Activated T-cell treated with anti-CD3 and anti-CD28 coated beads for 24 hours (primary cell): ENCODE measurements at places on chromosomes 6 and 20.

DNA sequence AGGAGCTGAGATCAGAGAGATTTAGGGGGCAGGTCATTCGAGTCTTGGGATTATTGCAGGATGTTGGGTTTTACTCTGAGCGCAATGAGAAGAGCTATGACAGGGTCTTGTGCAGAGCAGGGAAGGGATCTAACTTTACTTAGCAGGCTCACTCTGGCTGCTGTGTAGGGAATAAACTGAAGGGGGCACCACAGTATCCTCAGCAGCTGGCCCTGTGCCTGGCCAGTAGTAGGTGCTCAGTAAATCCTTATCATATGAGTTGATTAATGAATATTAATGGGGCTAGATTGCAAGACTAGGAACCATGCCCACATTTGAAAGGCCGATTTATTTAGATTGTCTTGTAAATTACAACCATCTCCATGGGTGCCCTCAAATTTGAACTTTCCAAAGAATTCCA, 4.6 kb upstream of the MDGA1 start:
- DNase-seq = no peak

DNA sequence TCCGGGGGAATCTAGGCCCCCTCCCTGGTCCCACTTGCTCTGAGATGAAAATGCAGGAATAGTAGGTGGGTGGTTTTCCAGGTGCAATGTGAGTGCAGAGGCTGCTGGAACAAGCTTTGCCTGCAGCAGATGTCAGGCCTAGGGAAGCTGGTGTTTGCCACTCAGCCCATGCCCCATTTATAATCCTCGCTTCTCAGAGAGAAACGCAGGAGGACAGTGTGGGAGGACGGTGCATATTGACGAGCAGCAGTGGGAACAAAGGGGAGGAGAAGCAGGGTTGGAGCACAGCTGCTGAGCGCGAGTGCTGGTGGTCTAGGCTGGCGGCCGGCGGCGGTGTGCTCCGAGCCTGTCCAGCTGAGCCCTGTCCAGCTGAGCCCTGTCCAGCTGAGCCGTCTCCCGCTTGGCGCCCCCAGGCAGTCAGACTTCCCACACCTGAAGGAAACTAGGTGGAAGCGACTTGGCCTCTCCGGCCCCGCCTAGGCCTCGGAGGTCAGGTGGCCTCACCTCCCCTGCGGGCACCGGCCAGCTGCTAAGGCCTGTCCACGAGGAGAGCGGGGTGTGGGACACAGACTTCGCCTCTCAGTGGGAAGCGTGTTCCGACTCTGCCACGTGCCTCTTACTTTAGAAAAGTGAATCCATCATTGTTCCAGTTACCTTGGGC, 49.7 kb upstream of the FRMD1 start:
- no peak for DNase-seq

- peak; percentile 15 for DNase-seq
Observed at GRCh38 chr6:163170294-163170883, 244.1 kb upstream of the QKI start.

DNA sequence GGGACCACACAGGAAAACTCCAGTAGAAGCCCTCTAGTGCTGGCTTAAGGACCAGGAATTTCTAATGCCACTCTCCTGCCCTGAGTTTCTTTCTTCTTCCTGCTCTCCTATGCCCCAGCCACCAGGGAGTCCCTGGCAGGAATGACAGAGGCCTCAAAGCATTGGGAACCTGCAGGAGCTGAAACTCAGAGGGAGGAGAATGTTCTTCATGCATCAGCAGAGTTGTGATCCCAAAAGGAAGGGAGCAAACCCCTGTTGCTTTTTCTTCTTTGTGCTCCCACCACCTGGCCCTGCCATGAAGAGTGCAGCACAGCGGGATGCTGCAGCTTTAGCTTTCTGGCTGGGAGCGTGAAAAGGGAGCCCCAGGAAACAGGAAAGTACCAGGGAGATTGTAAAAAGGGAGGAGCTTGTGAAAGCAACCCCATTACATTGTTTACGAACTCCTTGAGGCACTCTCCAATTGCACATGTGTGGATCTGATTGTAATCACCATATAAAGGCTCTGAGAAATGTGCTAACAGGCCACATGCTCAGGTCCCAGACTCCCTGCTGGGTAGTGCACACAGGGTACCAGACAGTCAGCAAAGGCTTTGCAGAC, 34.7 kb upstream of the FKBP1A start:
- no peak for DNase-seq

DNA sequence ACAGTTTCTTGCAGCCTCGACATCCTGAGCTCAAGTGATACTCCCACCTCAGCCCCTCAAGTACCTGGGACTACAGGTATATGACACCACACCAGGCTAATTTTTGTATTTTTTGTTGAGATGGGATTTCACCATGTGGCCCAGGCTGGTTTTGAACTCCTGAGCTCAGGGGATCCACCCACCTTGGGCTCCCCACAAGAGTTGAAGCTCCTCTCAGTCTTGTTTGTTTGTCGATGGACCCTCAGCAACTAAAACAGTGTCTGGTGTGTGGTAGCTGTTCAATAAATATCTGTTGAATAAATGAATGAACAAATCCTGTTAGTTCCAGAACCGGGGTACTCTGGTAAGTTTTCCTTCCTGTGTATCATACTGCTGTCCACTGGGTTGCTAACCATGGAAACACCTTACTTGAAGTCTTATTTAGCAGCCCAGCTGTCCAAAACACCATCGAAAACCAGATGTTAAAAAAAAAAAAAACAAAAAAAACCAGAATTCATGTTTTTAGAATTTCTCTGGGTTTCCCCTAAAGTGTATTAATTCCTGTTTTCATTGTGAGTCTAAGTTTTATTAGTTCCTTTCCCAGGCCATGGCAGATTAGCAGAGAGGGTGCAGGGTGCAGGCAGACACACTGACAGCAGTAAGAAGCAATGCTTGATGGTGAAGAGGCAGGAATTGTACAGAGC, 7.8 kb upstream of the EZR start:
- DNase-seq = no peak
